Kidney epithelial cell (primary cell): ENCODE measurements at places on chromosomes 13 and 19.

DNA sequence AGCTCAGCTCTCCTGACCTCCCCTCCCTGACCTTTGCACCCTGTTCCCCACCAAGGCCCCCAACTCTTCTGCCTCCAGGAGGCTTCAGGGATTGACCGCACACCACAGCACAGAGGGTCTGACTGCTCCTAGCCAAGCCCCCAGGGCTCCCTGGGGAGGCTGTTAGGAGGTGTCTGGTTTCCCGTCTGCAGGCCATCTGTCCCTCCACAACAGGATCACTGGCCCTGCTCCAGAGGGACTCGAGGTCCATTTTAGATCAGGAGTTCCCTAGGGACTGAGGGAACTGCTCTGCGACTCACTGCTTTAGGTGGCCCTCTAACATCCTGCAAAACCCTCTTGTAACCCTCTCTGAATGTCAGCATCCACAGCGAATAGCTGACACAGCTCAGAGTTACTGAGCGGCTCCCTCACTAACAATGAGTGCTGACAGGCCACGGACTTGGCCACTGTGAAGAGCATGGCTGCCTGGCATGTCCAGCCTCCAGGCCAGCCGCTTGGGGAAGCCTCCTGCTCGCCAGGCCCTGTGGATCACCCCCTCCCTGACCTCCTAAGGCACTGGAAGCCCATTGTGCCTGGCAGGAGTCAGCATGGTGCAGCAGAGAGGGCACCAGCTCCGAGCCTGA lies 17.7 kb downstream of the GRIK5 start:
- no peak for DNase-seq

- DNase-seq: no peak
Measured at GRCh38 chr13:99548448-99548847, 47.2 kb downstream of the TM9SF2 start.

- no peak for DNase-seq
Measured at GRCh38 chr19:48444936-48445200, 915 bp upstream of the GRWD1 start.

DNA sequence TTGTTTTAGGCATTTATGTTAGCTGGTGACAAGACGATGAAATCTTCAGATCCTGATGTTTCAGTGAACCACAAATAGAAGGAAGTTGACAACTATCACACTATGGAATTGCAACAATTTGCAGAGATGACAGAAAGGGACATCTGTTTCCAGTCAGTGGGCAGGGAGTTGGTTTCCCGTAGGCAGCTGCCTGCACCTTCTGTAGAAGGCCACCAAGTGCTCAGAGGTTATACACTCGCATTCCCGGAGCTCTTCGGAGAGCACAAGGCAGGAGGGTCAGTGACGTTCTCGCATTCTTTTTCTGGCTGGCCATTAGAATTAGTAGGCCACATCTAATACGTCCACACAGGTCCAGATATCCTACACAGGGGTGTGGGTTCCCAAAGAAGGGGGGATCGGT lies 129.4 kb downstream of the SHISA2 start:
- no peak for DNase-seq

DNA sequence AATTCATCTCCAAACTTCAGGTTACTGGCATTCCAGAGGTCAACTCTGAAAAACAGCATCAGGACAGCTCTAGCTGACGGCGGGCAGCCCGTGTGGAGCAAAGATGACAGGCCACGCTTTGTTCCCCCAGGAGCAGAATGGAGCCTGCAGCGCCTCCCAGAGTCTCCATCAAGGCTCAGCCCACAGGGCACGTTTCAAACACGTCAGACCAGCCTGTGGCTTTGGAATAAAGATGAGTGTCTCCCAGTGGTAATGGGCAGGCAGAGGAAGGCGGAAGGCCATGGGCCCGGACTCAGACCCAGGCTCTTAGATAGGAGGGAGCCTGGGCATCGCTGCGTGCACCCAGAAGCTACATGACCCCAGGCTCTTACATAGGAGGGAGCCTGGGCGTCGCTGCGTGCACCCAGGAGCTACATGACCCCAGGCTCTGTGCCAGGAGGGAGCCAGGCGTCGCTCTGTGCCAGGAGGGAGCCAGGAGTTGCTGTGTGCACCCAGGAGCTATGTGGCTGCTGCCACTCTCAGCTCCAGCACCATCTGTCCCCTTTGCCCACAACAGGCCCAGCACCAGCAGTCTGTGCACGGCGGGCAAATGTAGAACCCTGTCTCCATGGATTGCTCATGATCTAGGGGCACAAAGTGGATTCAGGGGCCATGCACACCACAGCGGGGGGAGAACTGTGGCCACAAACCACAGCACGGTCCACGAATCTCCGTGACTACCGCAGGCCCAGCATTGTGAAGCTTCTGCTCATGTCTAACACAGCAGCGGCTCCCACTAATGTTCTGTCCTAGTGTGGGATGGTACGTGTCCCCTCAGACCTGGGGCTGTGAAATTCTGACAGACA lies 47.8 kb upstream of the C13orf46 start:
- no peak for DNase-seq

DNA sequence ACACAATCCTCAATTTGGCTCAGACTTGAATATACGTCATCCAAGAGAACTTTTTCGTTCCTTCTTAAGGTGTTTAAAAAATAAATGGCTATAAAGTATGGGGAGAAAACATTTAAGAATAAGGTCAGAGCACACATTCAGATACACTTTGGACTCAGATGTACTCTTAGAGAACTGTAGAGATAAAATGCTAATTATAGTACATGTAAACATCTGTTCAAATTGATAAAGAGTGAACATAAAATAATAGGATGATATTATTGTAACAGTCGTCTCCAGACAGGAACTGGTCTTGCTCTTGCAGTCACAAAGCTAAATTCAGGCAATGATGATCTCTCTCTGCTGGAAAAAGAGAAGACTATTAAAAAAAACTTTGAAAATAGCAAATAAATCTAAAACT lies 91.4 kb downstream of the RBM26 start:
- DNase-seq: no peak

DNA sequence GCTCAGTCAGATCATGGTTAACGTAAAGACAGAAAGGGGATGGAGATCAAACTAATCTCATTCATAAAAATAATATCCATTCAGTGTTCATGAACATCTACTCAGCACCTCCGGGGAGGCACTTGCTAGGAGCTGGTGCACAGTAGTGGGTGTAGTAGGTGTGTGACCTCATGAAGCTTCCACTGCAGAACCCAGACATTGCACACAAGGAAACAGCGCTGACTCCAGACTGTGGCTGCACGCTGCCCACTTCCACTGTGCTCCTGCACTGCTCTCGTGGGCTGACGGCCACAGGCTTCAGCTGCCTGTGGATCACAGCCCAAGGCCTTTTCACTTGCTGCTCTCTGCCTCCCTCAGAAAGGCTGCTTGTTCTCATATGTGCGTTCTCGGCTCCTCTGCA lies 214.4 kb upstream of the ZNF507 start:
- no peak for DNase-seq

- DNase-seq: no peak
Measured at GRCh38 chr13:67292886-67293285, 62.8 kb upstream of the PCDH9 start.

DNA sequence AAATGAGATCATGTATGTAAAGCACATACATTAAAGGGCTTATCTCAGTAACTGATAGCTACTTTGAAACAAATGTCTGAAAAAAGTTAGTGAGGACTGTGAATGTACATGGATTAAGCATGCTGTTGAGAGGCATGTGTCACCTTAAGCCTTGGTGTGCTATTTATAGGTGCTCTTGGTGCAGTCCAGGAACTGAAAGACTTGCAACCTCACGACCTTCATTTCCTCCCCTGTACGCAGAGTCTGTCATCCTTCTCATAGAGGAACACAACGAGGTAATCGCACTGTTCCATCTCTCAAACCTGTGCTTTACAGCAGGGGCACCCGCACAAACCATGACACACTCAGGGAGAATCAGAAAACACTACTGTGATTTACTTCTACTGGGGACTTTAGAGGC lies 65.6 kb downstream of the UFM1 start:
- DNase-seq: no peak

- DNase-seq: no peak
Measured at GRCh38 chr19:49730166-49730565, 32.9 kb downstream of the TSKS start.

DNA sequence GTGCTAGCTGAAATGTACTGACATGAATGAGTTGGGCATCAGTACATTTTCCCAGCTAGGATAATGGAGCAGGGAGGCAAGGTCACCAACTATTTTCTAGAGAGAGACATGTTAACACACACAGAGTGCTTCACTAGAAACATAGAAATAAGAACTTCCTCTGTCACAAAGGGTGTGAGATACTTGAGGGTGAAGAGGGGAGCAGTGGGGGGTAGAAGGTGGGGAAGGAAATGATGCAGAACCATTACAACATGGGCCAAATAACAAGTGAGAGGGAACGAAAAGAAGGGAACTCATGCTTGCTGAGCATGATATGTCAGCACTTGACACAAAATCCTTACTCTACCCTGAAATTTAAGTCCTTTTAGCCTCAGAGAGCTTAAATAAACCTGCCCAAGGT lies 87.8 kb upstream of the RFC3 start:
- no peak for DNase-seq

DNA sequence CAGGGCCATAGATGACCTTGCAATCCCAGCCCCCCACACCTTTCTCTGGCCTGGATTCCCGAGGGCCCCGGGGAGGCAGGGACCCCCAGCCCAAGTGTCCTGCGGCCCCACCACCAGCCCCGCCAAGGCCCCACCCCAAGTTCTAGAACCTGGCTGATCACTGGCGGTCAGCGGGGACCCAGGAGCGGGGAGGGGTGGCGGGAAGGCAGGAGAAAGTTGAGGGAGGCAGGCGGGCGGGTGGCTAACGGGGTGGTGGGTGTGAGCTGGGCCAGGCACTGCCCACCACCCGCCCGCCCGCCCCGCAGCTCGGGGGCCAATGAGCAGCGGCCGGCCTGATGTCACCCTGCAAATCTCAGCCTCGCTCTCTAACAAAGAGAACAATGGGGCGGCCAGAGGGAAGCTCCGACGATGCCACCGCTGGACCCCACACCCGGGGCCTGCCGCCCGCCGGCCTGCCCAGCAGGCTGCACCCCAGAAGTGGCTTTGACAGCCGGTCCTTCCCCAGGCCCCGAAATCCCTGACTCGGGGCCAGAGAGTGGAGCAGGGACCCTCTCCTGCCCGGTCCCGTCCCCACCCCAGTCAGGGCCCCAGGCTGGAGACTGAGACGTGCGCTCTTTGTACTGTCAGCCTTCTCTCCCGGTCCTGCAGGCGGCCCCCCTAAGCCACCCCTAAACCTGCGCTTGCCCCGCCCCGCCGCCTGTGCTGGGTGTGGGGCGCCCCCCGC lies 1.6 kb downstream of the MEX3D start:
- DNase-seq: peak; percentile 19

DNA sequence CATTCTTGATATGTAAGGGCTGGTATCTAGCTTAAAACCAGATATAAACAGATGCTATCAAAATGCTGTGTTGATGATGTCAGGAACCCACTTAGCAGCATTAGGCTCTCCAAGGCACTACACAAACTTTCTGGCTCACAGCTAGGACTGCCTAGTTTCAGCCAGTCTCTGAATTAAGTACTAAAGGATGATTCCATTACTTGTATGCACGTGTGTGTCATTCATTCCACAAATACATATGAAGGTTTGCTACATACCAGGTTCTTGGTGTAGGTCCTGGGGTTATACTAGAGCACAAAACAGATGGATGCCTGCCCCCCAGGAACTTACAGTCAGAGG lies 151.5 kb downstream of the RGCC start:
- no peak for DNase-seq

DNA sequence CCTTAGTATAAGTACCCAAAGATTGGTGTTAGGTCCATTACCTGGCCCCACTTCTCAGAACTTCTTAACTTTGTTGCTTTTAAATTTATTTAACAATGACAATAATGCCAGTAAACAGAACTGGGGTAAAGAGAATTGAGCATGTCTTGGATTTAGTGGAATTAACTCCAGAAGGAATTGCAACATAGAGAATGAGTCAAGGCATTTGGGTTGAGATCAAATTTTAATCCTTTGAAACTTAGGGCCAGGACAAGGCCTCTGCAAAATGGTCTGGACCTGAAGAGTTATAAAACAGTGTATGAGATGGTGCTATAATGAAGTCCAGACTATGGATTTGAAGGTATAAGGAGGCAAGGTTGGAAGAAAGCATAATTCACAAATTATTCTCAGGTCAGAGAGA lies 1030.4 kb downstream of the SLITRK5 start:
- DNase-seq: no peak

DNA sequence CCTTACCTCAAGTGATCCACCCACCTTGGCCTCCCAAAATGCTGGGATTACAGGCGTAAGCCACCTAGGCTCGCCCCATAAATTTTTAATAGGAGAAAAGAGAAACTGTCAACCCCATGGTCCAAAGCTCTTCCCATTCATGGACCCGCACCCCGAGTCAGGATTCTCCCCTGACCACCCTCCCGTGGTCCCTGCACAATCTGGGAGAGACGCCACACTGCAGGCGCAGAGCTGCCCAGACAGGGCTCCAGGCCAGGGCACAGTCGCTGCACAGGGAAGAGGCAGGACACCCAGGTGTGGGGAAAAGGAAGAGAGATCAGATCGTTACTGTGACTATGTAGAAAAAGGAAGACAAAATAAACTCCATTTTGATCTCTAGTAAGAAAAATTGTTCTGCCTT lies 54.5 kb downstream of the ZNF93 start:
- DNase-seq: no peak
